ENCODE measurements at places on chromosomes 2 and 18.

GRCh38 chr2:71646028-71646427, 192.7 kb downstream of the DYSF start:
- no peak for DNase-seq

DNA sequence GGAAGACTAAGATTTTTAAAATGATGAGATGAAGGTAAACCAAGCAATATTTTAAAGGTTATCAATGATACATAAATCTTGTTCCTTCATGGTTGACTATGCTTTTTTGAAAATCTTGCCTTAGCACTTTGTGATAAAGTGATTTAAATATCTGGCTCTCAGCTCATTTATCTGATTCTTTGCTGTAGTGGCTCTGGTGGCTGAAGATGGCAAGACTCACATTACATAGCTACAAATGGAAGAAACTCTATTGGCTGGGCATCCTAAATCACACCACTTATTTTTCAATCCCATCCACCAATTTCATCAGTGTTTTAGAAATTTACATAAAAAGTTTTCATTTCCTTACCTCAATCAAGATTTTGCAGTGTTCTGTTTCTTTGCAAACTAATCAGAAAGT, 16.6 kb upstream of the APCDD1 start:
- no peak for DNase-seq

GRCh38 chr2:64652231-64653108, 1.2 kb downstream of the SERTAD2 start:
- DNase-seq: no peak

GRCh38 chr2:63642946-63643345, 54.2 kb downstream of the MDH1 start:
- no peak for DNase-seq

- DNase-seq: no peak
Measured at GRCh38 chr2:162838136-162838497, 450 bp downstream of the KCNH7 start.

DNA sequence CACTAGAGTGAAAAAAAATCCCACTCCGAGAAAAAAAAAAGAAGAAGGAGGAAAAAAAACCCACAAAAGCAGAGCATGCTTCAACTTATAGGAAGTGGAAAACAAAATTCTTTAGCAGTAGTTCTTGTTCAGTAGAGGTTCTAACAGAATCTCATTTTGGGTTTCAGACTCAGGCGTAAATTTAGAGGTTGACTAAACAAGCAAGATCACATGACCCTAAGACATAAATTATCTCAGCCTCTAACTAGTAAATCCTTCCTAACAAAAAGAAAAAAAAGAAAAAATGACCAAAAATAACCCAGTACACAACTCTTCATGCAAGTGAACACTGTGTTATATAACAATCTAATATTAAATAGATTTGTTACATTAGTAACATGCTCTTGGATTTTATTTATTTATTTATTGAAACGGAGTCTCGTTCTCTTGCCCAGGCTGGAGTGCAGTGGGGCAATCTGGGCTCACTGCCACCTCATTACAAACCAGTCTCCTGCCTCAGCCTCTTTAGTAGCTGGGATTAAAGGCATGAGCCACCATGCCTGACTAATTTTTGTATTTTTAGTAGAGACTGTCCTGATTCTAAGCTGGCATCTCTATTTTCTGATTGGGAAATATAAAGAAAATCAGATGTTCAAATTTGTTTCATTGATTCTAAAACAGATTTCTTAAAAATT, 35.4 kb downstream of the PPP4R3B start:
- no peak for DNase-seq
